Vein endothelial cell (primary cell): ENCODE measurements at places on chromosomes 5 and 9. TPM values are rescaled to one million over a fixed set of nuclear protein-coding genes. Genes with fewer than 3 reads are reported as not detected.

Gene OR1J2
- 0.19 TPM in 1 of 2 replicates, not detected in the other for total RNA-seq

Gene PCDHB7
- 0.57 and 0.98 TPM in 2 replicates for total RNA-seq

Gene PRR7
- 10.3 and 21.2 TPM in 2 replicates for total RNA-seq

Gene LHX3
- total RNA-seq = not detected in 2 replicates

Gene PCDHB5
- 0.98 and 1.3 TPM in 2 replicates for total RNA-seq
